Lower leg skin (tissue), 4 donors: ENCODE measurements at places on chromosomes 3 and 15. TPM values are rescaled to one million over a fixed set of nuclear protein-coding genes. Genes with fewer than 3 reads are reported as not detected.

DNA sequence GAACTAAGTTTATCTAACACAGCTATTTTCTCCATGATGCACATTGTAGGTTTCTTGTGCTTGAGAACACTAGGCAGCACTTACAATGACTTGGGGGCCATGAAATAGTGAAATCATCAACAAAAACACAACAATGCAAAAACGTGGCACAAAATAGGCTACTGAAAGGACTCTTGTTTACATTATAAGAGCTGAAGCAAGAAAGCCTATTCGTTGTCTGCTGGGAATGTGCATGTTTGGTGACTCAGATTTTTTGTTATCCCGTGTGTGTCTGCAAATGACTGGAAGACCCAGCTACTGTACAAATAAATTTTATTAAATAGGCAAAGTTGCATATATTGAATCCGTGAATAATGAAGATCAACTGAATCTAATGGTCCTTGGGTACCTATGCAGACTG lies 85.0 kb downstream of the TCF12 start:
- no peak for DNase-seq

GRCh38 chr15:85488997-85489396 lies 108.6 kb downstream of the AKAP13 start:
- DNase-seq = no peak

DNA sequence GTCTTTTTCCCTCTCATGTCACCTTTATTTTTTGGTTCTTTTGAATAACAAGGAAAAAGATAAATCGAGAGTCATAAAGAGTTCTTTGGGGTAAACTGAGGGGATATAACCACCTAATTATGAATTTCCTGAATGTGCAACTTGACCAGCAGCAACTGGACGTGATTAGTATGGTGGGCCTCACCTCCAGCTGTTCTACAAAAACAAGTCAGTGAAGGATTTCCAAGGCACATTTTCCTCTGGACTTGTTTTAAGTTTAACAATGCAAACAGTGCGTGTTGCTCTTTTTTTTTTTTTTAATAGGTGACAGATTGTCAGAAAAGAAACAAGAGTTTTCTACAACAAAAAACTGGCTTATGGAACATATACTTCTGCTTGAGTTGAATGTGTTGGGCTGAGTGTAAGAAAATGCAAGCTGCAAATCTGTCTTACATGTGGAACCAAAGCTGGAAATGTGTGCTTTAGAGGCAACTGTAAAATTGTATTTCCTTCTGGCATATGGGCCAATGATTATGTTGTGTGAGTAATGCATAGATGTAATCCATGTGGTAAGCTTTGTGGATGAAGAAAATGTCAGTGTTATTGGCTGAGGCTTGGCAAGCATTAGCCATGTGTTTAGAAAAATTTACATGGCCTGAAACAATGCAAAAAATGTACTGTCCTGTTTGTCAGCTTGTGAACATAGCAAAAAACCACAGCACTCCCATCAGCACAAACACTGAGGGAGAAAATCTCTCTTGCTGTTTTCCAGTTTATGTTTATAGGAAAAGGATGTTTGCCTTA lies 44.5 kb upstream of the FNDC3B start:
- no peak for DNase-seq

DNA sequence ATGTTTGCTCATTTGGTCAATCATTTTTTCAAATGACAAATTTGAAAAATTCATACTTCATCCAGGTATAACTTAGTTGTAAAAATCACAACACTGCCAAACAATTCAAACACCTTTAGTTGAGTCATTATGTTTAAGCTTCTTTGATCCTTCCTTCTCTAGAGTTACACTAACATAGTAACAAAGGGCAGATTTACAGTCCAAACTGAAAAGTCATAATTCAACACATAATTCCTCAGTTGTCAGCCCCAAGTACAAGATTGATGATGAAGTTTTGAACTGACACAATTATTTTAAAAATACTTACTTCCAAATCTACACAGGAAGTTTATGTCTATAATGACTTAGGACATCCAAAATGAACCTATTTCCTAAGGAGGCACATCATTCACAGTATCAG lies 264.1 kb downstream of the LSAMP start:
- DNase-seq = no peak

DNA sequence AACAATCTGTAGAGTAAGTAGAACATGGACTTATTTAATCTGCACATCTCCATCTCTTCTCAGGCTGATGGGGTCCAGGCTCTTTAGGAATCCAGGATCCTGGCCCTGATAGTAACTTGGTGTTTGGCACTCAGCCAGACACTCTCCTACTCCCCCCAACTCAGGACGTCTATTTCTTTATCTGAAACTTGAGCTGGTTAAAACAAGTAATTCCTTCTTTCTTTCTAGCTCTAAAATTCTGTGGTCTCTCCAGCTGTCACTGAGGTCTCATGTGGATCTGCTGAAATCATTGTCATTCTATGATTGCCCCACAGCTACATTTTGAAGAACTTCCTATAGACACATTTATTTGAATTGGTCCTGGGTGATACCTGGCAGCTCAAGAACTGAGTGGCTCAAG lies 59.0 kb downstream of the TP63 start:
- DNase-seq = no peak

Gene C3orf22
- not detected for total RNA-seq

Gene CLRN1
- total RNA-seq = not detected

Gene CFAP44
- 4.9 TPM for total RNA-seq
